ENCODE measurements at places on chromosomes 3 and 15.

DNA sequence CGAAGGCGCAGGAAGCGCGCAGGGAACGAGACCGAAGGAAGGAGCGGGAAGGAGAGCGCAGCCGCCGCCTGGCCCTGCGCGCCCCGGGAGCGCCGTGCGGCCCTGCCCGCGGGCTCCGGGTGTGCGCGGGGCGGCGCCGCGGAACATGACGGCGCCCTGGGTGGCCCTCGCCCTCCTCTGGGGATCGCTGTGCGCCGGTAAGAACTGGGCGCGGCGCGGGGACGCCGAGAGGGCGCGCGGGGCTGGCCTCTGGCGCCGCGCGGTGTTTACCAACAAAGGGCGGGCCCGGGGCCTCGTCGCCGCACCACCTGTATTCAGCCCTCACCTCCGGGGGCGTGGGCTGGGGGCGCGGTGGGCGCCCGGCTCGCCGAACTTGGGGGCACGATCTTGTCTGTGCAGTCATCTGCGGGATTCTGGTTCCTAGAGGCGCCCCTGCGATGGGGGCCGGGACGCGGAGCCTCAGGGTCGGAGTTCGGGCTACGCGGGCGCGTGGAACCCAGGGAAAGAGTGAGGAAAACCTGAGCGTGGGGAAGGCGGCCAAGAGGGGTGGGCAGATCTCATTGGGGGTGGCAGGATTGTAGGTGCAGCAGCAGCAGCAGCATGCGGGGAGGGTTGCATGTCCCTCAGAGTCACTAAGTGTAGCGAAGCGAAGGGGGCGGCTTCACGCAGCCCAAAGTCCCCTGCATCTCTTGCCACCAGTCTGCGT is 641 bp downstream of the ACVR2B start:
- peak; percentile 49 for DNase-seq

GRCh38 chr15:79969146-79969545 is 1.9 kb downstream of the BCL2A1 start:
- no peak for DNase-seq

GRCh38 chr15:58019503-58020376 is 45.8 kb downstream of the ALDH1A2 start:
- DNase-seq: no peak

- DNase-seq: no peak
These were observed 713.3 kb upstream of the GBE1 start for GRCh38 chr3:82474711-82475110.

GRCh38 chr15:31440754-31441311 is 114.2 kb downstream of the KLF13 start:
- DNase-seq: peak; percentile 50

- DNase-seq: no peak
These were observed 6.8 kb downstream of the UBE2E2 start for GRCh38 chr3:23209747-23210487.

DNA sequence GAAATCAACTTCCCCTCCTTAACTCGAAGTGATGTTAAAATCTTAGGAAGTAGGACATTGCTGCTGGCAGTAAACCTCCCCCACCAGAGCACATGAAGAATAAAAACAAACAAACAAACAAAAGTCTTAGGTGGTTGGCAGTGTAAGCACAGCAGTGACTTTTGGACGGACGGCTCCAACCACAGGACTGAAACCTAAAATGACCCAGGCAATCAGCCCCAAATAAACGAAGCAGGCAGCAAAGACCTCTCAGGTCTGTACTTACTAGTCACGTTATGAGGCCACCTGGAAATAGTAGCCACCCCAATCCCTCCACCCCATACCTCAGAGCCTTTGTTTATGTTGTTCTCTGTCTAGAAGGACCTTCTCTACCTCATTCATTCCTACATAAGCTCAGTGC is 33.5 kb upstream of the HES1 start:
- no peak for DNase-seq

- no peak for DNase-seq
These were observed 55.8 kb downstream of the PRKCI start for GRCh38 chr3:170277833-170278580.

DNA sequence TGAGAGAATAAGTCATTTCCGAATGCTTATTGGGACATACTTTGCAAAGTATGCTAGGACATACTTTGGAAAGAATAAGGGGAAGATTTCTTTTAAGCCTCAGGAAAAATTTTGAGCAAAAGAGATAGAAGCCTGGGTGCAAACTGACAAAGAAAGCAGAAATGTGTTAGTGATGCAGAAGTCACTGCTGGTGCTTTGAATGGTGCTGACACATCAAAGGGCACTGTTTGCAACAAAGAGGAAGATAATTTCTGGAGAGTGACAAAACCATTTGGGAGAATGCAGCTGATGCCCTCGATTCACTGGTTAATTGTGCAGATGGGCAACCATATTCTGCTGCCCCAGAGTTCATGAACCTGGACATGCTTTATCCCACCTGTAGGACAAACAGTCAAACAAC is 11.0 kb upstream of the RAP2B start:
- no peak for DNase-seq

GRCh38 chr15:51266656-51267050 is 71.7 kb downstream of the CYP19A1 start:
- no peak for DNase-seq

- DNase-seq: no peak
These were observed 39.0 kb downstream of the ARHGEF3 start for GRCh38 chr3:56762718-56763117.

- peak; percentile 82 for DNase-seq
These were observed 48.8 kb downstream of the GLB1 start for GRCh38 chr3:33047842-33048834.

DNA sequence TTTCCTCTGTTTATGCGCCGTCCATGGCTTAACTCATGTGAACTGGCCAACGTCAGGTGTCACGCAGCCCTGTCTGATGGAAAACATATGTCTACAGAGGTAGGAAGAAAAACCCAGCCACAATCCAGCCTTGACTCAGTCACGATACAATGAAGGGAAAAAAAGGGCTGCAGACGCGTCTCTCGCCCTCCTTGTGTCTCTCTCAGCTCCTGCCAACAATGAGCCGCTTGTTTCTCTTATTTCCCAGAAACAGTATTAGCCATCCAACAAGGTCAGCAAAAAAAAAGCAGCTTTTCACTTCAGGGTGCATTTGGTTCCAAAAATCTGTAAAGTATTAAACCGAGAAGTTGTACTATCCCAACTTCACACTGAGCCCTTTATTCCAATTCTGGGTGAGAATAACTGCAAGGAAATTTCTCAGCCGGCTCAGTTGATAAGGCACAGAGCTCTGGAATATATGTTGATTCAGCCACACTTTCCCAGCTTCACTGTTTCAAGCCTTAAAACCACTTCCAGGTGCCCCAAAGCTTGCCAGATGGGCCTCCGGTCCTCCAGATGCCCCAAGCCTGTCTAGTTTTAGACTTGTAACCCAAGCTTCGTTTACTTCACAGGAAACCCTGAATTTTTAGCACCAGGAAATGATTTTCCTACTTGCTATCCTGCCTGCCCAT is 79.4 kb downstream of the TM4SF4 start:
- DNase-seq: no peak

DNA sequence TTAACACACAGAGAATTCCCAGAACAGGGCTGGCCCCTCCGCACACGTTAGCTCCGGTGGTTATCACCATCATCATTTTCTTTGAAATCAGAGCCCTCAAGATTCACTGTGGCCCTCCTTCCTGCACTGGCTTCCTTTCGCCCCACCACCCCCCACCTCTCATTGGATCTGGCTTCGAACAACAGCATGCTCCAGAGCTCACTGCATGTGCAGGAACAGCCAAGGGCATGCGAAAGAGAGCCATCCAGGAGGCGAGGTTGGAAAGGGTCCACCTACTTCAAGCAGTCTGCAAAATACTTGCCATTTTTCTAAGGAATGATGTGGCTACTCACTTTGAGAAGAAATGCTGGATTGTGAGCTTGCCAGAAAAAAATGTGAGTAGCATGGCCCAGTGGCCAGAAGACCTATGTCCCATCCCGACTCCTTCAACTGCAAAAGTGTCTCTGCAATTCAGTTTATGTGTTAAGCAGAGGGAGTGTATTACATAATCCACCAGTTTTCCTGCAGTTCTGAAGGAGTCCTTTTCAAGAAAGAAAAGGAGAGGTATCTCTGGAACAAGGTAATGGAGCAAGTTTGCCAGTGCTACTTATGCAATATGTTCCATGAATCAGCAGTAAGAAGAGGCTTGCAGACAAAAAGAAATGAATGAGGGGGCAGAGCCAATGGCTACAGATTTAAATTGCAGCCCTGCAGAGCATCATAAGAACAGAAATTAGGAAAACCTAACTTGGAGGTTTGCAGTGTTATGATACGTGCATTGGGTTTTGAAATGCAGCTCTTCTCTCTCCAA is 92.8 kb downstream of the OCA2 start:
- DNase-seq: no peak

DNA sequence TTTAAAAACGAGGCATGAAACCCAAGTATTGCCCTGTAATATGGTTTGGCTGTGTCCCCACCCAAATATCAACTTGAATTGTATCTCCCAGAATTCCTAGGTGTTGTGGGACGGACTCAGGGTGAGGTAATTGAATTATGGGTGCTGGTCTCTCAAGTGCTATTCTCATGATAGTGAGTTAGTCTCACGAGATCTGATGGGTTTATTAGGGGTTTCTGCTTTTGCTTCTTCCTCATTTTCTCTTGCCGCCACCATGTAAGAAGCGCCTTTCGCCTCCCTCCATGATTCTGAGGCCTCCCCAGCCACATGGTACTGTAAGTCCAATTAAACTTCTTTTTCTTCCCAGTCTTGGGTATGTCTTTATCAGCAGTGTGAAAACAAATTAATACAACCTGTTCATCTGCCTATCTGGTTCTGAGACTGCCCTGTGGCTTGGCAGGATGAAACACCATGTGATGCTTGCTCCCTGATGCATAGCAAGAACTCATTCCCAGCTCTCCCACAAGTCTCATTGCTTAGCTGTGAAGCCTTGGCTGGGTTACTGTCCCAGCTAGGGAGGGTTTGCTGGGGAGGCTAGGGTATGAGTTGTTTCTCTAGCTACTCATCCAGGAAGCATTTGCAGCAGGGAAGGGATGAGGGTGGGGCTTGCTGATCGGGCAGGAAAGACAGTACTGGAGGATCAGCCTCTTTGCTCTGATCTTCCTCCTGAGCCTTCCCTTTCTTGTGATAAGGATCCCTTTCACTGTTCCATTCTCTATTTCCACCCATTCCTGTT is 3.7 kb upstream of the SQOR start:
- no peak for DNase-seq

DNA sequence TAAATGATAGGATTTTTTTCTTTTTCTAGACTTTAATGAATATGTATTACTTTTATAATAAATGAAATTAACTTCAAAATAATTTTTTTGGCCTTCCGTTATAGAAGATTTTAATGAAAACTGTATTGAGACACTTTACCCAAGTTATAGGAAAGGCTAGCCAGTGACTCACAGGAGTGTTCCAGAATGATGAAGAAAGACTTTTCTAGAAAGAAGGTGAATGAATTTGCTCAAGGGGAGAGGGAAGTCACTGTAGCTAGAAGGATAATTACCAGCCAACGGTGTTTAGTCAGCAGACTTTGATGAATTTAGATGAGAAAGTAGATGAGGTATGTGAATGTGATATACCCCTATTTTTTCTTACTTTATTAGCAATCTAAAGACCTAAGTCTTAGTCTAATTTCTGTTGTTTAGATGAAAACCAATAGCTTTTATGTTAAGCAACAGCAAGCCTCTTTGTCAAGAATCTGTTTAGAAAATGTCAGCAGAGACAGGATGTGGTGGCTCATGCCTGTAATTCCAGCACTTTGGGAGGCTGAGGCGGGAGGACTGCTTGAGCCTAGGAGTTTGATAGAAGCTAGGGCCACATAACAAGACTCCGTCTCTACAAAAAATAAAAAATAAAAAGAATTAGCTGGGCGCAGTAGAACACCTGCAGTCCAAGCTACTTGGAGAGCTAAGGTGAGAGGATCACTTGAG is 3.2 kb downstream of the ALAS1 start:
- DNase-seq: no peak

DNA sequence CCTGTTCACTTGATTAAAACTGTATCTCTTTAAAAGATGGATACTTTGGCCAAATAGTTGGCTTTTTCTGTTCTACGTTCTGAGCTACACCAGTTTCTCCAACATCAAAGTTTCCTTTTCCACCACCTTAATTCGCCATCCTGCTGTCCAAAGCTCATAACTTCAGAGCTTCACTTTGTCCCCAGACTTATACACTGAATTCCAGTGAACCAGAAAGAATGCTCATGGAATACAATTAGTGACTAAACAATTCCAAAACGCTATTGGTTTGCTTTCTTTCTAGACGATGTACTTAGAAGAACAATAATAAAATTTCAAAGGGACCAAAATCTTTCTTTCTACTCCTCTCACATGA is 23.2 kb downstream of the GPR15 start:
- no peak for DNase-seq

GRCh38 chr3:64095802-64096201 is 72.5 kb upstream of the PSMD6 start:
- DNase-seq: no peak

GRCh38 chr3:129119365-129120100 is 2.1 kb downstream of the RAB43 start:
- peak; percentile 40 for DNase-seq

- DNase-seq: peak; percentile 25
These were observed 183.8 kb upstream of the THRB start for GRCh38 chr3:24678421-24678865.

- DNase-seq: peak; percentile 90
These were observed 31.0 kb downstream of the IDH2 start for GRCh38 chr15:90071220-90071807.

- DNase-seq: no peak
These were observed 162.1 kb downstream of the C3orf38 start for GRCh38 chr3:88311826-88312225.

GRCh38 chr15:67914028-67914427 is 74.2 kb upstream of the RNU6-1 start:
- DNase-seq: no peak

- DNase-seq: no peak
These were observed 40.3 kb downstream of the ZBTB38 start for GRCh38 chr3:141408596-141408995.

DNA sequence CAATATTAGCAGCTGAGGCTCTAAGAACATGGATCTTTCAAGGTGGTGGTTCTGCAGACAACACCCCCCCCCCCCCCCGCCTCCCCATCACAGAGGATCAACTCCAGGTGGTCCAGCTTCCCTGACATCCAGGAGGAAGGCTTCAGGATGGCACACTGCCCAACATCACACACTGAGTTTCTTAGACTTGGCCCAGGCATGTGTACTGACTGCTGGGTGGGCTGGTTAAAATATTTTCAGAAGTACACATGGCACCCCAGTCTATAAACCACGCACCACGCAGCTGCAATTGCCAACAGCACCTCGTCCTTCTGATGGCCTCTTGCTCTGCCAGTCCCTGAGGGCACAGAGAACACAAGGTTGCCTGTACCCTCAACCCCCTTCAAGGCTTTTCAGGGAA is 22.1 kb downstream of the SRPRB start:
- no peak for DNase-seq

All from activated CD4-positive, alpha-beta T cell treated with anti-CD3 and anti-CD28 coated beads, Interleukin-2, amount 10 ng/mL, durations not matched to agents 7 days and 5 days (primary cell).